ENCODE measurements at places on chromosomes 2 and 18. TPM values are rescaled to one million over a fixed set of nuclear protein-coding genes. Genes with fewer than 3 reads are reported as not detected.

GRCh38 chr2:85753525-85754312 is at the start of gene ATOH8:
Gene ATOH8 (plus strand): TSS chr2:85753991. CDS start chr2:85754190, 199 bp downstream.
- peak; percentile 78 for DNase-seq

- DNase-seq, result no peak
These were observed 8.7 kb upstream of the RPRD1A start for GRCh38 chr18:36075862-36076587.

DNA sequence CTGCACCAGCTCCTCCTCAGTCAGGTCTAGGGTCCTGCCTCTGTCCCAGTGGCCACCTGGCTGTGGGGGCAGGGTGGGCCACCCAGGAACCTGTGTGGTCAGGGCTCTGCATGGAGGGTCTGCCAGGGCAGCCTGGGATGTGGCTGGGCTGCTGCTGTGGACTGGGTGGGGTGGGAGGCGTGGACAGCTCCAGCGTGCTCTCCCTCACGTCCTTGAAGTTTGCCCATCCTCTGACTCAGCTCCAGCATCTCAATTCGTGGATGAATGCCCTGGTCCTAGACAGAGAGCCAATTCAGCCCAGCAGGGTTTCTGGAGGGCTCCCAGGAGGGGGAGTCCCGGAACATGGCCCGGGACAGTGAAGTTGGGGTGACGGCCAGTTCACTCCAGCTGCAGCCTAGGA is 64.3 kb upstream of the EPAS1 start:
- no peak for DNase-seq

The SRD5A2 gene
- not detected for total RNA-seq

The RBMS1 gene
- total RNA-seq, result 6.3 TPM

The IL1RL1 gene
- 2.1 TPM for total RNA-seq

The SANBR gene
- total RNA-seq, result 12.9 TPM

All from colonic mucosa (tissue), 4 donors.